Activated CD4-positive, alpha-beta T cell treated with anti-CD3 and anti-CD28 coated beads for 24 hours (primary cell): ENCODE measurements at places on chromosomes 4 and X.

- peak; percentile 43 for DNase-seq
Measured at GRCh38 chrX:71533851-71534561, 1.1 kb downstream of the OGT start.

GRCh38 chr4:45688341-45688740, 435.5 kb downstream of the GABRG1 start:
- no peak for DNase-seq

GRCh38 chrX:105495376-105495775, 274.9 kb upstream of the TEX13A start:
- DNase-seq, result no peak

DNA sequence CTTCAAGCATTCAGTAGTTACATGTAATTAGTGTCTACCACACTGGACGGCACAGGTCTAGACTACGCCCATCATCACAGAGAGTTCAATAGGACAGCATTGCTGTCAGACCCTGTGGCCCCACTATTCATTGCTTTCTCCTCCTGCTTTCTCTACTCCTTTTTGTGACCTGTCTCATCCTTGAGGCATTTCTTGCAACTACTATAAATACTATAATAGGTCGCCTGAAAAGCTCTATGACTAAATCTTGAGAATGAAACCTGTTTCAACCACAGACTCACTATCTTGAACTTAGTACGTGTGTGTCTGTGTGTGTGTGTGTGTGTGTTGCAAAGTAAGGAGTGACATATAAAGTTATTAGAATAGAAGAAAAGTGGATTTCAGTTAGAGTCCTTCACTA, 252.9 kb upstream of the KLF3 start:
- no peak for DNase-seq

GRCh38 chrX:49155243-49155899, 7.2 kb upstream of the MAGIX start:
- no peak for DNase-seq

- peak; percentile 23 for DNase-seq
Measured at GRCh38 chrX:100928660-100929613, at the start of gene XKRX. XKRX (minus strand) TSS chrX:100928917; CDS start chrX:100928304, 613 bp downstream.

- DNase-seq, result no peak
Measured at GRCh38 chrX:50779694-50780093, 34.3 kb downstream of the SHROOM4 start.

DNA sequence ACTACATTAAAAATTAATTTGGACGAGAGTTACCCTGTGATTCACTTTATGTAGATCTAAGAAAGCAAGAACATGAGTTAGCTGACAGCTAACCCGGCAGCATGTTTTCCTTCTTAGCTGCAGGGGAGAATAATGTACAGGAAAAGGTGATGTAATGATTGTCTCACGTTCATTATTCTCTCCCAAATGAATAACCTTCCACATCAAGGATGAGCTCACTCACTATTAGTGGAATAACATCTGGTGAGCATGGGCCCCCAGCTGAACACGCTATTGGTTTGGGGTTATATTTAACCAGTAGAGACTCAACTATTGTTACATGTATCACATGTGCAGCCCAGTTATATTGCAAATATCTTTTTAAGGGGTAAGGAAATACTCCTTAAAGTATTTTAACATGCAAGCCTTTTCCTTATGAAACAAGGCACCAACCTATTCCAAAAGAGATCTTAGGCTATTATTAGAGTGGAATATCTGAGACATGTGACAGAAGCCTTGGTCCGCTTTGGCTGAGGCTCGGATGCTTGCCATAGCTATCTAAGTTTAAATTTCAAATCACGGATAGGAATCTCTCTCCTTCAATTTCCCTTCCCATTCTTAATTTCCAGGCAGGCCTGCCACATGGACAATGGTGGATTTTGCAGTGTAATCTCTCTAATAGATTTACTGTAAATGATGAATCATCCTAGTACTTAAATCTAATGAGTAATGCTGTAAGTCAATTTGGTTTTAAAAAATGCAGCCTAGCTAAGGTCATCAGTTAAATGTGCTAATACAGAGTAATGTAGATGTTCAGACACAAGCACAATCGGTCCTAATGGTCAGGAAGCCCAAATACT, 99.0 kb upstream of the OTUD4 start:
- no peak for DNase-seq
